ENCODE measurements at places on chromosomes 7 and 10.

DNA sequence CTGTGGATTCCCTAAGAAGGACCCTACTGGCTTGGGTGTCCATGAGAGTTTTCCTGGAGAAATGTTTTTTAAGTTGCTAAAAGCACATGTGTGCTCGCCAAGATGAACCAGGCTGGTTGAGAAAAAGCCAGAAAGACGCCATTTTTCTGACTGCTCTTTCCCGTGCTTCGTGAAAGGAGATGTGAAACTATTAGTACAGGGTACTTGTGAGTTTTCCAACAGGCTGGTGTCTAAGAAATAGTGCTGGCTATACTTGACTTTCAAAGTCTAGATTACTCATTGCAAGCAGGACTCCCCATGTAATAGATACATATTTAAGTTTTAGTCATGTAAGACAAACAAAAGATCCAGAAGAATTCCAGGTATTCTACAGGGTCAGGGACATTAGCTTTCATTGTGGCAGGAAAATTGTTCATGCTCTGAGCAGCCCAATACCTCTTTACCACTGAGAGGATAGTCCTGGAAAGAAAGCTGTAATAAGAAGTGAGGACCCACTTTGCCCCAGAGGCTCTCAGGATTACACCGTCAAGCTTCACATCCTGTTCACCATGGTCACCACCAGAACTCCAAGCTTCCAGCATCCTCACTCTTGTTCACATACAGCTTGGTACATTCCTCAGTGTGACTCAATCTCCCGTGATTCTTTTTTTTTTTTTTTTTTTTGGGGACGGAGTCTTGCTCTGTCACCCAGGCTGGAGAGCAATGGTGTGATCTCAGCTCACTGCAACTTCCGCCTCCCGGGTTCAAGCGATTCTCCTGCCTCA is 43.8 kb upstream of the ICA1 start:
- no peak for DNase-seq

DNA sequence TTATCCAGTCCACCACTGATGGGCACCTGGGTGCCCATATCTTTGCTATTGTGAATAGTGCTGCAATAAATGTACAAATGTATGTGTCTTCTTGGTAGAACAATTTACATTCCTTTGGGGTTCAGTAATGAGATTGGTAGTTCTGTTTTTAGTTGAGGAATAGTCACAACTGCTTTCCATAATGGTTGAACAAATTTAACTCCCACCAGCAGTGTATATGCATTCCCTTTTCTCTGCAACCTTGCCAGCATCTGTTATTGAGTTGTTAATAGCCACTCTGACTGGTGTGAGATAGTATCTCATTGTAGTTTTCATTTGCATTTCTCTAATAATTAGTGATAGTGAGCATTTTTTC is 27.8 kb downstream of the COA1 start:
- DNase-seq: no peak

- no peak for DNase-seq
These were observed 45.7 kb upstream of the CRTAC1 start for GRCh38 chr10:98076086-98076485.

DNA sequence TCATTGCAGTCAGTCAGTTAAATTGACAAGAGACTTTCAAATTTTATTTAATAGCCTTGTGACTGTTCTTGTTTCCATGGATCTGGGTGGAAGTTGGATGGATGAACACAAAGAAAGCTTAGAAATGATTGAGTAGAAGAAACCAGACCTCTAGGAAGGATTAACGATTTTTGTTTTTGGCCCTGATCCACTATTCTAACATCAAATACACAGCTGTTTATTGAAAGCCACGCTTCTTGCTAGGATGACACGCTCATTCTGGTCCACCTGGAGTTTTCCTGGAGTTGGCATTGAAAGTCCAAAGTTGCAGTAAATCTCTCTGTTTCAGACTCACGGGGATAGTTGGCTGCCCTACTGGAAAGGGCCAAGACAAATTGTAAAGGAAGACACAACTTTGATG is 108.4 kb downstream of the KIF20B start:
- DNase-seq: no peak

DNA sequence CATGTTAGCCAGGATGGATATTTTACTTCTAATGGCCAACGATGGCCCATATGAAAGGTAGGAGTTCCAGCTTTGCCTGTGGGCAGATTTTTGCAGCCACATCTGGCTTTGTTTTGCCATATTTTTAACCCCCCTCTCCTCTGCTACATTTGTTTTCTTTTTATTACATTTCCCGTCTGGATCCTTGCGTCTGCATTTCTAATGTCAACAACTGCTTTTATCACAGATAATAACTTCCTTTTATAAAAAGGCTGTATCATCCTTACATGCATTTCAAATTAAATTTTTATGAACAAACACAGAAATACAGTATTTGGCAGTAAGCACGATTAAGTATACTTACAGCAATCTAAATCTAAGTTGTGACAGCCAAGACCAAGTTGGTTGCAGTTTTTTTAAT is 156.0 kb downstream of the BAMBI start:
- DNase-seq: no peak

- no peak for DNase-seq
These were observed 557.5 kb downstream of the DNAJB9 start for GRCh38 chr7:109127145-109127544.

GRCh38 chr7:102455596-102455995 is 9.1 kb downstream of the ALKBH4 start:
- no peak for DNase-seq

DNA sequence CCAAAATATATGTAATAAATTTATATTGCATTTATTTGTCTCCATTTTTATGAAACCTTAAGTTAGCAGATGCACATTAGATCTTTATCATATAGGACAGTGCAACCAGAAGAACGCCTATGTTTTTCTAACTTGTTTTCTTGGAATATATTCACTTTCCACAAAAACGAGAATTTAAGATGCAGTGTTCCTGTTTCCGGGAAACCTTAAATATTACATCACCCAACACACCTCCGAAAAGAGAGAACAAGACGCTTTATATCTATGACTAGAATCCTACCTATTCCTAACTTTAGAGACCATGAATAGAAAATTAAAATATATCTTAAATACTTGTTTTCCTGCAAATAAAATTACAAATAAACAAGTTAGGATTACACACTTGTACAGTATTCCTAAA is 1.9 kb downstream of the EZH2 start:
- DNase-seq: no peak

DNA sequence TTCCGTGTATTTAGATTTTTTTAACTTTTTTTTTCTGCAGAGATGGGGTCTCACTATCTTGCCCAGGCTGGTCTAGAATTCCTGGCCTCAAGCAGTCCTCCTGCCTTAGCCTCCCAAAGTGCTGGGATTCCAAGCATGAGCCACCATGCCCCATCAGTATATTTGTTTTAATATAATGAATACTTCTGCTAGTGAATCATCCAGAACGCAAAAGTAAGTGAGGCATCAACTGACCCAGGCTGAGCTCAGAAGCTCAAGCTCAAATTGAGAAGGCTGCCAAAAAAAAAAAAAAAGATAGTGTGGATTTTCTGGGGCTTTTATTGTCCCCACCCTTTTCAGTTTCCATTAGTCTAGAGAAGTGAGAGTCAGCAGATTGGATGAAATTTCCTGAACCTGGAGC is 39.0 kb upstream of the TECTB start:
- DNase-seq: no peak

- DNase-seq: peak; percentile 92
These were observed 35.6 kb upstream of the SPDYE3 start for GRCh38 chr7:100271716-100272537.

- peak; percentile 23 for DNase-seq
These were observed at the start of gene ZNF853 for GRCh38 chr7:6614953-6615722. Gene ZNF853, plus strand, starts transcription at chr7:6615610. Its CDS starts 565 bp downstream, at chr7:6616175.

DNA sequence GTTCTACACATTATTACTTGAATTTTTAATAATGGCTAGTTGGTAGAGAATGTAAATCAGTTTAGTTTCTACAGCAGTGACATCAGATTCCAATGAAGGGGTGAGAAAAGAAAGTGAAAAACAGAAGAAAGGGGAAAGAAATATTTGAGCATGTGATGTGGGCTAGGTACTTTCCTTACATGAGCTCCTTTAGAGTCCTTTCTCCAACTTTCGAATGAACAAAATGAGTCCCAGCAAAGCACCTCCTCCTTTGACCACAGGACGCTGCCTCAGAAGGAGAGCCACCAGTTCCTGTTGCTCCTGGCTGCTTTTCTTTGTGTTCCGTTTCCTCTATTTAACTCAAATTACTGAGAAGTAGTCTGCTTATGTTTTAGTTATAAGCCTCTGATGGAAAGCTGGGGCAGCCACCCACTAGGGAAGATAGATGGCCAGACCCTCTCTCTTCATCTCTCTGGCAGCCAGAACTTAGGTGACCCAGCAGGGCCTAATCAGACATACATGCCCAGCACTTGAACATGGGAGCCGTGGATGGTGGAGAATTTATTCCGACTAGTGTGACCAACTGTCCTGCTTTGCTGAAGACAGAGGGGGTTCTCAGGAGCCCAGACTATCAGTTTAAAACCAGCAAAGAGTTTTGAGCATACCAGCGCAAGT is 82.4 kb upstream of the NME8 start:
- DNase-seq: no peak

DNA sequence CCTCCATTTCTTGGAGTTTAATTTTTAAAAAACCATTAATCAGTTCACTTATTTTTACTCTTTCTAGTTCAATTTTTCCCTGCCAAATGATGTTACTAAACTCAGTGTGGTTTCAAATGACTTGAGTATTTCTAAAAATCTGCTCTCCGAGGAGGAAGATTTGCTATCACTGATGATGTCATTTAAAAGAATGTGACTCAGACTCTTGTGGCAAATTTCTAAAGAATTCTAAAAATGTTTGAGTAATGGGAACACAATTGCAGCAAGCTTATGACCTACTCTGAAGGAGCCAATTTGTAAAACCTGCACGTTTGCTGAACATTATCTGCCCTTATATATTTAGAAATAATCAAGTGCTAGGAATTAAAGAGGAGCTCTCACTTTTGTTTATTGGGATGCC is 88.6 kb downstream of the SPAG6 start:
- no peak for DNase-seq

DNA sequence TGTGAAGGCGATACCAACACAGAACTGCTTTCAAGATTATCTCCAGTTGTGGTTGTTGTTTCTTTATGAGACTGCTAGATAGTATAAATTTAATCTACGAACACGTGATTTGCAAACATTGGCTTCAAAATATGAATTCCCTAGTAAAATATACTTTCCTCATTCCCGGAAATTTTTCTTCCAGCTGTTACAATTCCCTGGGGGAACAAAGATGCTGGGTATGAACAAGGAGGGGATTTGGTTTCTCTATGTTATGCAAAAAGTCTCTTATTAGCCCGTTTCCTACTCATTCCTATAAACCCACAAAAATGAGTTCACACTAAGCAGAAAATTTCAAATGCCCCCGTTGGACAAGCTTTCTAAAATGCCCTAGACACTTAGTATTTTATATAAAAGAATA is 928.3 kb downstream of the CNTNAP2 start:
- DNase-seq: no peak

GRCh38 chr7:89775459-89775858 is 378.8 kb upstream of the STEAP1 start:
- DNase-seq: no peak

DNA sequence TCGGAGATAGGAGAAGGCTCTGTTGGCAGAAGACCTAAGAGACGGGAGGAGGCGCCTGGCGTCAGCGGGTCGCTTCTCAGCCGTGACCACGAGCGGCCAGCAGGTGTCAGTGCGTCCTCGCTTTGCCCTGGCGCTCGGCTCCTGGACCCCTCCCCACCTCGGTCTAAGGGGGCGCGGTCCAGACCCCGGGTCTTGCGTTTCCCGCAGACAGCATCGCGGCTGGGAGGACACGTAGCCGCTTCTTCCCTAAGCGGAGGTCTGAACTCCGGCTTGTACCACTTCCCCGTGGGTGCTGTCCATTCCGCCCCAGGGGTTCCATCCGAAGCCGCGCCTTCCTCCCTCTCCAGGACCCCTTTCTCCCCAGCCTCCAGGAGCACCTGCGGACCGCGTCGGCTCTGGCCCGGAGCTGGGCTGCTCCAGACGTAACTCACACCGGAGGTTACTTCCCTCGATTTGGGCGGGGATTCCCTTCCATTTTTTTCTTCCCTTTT is 593 bp upstream of the ADRA2A start:
- DNase-seq: no peak

DNA sequence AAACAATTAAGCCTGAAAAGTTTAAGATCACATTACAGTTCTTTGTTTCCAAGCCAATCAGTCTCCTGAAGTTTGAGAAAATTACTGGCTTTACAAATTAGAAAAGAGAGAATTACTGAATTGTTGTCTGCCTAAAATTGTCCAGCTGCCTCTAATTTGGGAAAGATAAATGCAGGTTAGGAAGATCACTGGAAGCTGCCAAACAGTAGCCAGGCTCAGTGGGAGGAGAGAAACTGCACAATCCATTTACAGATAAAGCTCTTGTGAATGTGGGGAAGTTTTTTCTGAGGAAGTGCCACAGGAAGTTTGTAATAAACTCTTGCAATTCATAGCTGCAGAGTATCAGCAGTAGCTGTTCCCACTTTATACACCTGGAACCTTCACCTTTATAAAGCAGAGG is 100.7 kb downstream of the IQUB start:
- DNase-seq: no peak

DNA sequence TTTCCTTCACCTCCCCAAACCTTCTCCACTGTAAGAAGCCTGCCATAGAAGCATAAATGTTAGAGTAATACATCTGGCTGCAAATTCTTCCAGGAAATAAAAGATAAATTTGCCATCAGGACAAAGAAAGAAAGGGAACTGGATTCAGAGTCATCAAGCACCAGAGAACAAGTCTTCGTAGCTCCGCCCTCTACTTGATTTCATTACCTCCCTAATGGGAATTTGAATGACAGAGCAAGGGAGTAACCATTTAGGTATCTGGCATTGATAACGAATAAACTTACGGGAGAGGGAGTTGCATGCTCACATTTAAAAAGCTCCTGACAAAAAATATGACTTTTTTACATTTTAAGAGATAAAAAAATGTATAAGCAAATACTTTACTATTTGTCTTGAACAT is 263.4 kb downstream of the NEBL start:
- DNase-seq: no peak

GRCh38 chr10:34567659-34568253 is 247.3 kb downstream of the PARD3 start:
- no peak for DNase-seq

Data from hippocampal formation (tissue), 2 donors.